ENCODE measurements at places on chromosomes 3 and 15.

- no peak for DNase-seq
These were observed 63.9 kb downstream of the NR2E3 start for GRCh38 chr15:71874245-71874644.

DNA sequence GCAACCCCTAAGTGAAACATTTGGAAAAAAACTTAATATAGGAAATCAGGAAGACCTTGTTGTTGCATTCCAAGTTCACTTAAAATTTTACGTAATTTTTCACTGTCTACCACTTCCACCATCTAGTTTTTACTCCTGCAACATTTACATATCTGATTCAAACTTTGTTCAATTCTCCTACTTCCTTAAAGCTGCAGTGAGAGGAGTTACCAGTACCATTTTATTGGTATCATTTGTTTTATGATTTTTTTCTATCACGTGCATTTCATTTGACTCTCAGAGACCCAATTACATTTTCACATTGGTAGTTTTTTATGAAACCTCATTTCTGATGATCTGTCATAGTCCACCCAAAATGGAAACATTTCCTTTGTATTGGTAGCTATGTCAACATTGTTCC, 284.9 kb upstream of the MDFIC2 start:
- no peak for DNase-seq

DNA sequence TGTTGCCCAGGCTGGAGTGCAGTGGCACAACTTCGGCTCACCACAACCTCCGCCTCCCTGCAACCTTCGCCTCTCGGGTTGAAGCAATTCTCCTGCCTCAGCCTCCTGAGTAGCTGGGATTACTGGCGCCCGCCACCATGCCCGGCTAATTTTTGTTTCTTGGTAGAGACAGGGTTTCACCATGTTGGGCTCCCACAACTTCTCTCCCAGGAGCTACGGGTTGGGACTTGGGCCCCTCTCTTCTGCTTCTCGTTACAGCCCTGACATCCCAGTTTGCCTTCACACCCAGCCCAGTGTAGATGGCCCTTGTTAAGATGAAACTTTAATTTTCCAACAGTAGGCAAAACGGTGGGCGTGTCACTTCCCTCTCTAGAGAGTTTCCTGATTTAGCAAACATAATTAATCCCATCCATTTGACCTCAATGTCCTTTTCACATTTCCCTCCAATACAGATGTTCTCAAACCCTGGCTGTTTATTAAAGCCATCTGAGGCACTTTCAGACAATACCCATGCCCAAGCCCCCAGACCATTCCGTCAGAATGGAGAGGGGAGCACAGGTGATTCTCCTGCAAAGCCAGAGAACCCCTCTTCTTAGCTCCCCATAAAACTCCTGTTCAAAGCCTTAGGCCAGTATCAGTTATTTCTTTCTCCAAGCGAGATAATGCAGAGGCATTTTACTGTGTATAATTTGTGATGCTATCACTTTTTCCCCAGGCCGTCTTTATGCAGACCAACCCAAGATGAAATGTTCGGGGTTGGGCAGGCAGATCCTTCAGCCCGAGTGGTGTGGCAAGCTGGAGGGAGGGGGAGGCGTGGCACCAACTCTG, 245.7 kb downstream of the XXYLT1 start:
- DNase-seq = no peak

DNA sequence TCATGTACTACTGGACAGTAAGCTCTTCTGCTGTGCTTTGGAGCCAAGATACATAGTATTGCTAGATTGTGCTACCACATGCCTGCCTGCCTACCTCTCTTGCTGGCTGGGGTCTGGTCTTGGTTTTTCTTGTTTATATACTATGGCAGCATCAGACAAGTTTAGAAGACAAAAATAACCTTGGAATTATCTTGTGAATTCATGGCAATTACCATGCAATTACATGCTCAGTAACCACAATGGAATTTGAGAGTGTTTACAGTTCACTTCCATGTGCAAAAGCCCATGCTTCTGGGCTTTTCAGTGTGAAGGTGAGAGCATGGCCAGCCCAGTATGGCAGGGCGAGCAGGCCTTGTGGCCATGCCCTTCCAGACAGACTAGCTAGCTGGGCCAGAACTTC, 48.0 kb upstream of the C15orf61 start:
- no peak for DNase-seq

DNA sequence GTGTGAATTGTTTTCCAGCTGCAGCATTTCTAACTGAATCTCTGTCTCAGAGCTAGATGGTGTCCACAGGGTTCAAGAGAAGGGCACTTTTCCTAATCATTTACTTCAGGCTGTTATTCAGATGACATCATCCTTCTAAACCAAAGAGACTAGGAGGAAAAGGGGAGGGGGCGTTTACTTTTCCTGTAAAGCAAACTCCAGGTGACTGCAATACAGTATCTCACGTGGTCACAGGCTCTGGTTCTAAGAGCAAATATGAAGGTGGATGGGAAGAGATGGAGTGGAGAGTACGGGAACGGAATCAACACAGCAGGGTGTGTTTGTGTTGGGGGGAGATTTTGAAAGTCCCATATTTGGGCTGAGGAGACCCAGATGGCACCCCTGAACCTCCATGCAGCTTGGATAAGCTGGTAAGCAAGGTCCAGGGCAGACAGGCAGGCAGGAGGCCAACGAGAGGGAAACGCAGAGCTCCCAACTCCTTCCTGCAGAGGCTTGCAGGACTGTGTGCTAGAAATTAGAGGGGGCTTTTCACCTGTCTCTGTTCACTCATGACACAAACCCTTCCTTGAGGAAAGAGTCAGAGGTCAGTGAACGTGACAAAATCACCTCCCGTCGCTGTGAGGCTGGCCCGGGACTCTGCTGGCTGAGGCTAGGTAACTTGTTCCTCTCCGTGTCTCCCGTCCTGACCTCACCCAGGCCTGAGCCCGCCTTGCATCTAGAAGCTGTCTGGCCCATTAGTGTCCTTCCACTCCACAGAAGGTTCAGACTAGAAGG, 151.2 kb downstream of the OPA1 start:
- no peak for DNase-seq

GRCh38 chr3:129248286-129248979, 973 bp upstream of the COPG1 start:
- DNase-seq = no peak

DNA sequence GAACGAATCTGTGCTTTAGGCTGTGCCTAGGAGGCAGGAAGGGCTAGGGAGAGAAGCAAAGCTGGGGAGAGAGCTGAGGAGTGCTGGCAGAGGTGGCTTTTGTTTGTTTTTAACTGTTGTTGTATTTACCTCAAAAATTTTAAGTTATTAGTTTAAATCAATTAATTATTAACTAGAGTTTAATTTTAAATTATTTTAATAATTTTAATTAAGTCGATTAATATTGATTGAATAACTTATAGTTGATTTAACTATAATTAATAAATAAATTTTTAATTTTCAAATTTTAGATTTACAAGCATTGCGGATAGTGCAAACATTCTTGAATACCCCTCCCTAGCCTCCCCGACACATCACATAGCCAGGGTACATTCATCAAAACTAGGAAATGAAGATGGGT, 30.6 kb downstream of the KLF15 start:
- DNase-seq = no peak

DNA sequence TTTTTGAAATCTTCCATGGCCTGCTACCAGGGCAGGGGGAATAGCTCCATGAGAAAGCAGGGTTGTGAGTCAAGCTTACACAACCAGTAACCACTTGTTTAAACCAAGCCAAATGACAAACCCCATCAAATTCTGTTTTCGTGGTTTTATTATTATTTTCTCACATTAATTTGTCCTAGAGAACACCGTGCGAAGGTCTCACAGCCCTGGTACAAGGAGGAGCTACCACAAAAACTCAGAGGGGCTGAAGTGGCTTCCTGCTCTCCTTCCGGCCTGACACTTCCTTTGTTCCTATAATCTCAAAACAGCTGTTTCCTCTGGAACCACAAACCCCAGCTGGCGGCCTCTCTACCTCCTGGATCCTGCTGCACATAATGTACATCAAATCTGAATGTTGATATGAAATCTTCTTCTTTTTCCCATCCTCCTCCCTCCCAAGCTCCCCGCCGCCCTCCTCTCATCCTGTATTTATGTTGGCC, 375.9 kb downstream of the MCTP2 start:
- no peak for DNase-seq

DNA sequence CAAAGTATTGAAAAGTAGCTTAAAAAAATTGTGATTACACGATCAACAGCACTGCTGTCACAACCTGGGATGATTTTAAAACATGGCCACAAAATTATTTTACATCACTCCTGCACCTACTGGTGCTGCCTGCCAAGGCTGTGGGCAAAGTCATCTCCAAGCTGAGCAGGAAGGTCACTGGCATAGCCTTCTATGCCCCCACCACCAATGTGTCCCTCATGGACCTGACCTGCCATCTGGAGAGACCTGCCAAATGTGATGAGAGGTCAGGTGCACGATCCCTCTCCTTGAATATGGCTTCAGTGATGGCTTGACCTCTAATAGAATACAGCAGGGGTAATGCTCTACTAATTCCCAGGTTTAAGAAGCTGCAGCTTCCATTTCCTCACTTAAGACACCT, 57.8 kb downstream of the PIK3CB start:
- DNase-seq = no peak

DNA sequence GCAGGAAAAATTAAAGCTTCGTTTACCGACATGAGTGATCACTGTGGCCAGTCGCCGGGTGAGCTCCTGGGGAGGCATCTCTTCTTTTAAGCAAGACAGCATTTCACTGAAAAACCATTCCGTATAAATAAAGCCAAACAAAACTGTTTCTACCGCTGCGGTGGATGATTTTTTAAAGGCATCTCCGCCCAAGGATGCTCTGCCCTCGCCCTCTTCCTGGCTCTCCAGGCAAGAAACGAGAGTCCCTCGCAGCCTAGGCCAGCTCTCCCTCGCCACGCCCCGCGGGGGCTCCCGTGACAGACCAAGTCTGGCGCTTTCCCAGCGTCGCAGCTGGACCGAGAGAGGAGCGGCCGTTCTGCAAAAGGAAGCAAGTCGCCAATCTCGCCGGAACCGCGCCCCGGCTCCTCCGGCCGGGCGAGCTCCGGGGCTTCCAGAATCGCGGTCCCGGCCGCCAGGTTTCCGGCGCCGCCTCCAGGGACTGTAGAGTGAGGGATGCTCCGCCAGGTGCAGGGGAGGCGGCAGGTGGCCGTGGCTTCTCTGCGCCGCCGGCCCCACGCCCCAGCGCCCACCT, 458 bp downstream of the MCF2L2 start:
- no peak for DNase-seq

GRCh38 chr3:98823791-98824190, 60.7 kb downstream of the ST3GAL6 start:
- DNase-seq = no peak

DNA sequence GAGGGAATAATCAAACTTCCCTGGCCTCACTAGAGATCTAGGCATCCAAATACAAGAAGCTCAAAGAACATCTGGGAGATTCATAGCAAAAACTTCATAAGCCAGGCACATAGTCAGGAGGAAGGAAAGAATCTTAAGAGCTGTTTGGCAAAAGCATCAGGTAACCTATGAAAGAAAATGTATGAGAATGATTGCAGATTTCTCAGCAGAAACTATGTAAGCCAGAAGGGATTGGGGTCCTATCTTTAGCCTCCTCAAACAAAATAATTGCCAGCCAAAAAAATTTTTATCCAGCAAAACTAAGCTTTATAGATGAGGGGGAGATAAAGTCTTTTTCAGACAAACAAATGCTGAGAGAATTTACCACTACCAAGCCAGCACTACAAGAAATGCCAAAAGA, 1036.3 kb downstream of the TBL1XR1 start:
- no peak for DNase-seq

DNA sequence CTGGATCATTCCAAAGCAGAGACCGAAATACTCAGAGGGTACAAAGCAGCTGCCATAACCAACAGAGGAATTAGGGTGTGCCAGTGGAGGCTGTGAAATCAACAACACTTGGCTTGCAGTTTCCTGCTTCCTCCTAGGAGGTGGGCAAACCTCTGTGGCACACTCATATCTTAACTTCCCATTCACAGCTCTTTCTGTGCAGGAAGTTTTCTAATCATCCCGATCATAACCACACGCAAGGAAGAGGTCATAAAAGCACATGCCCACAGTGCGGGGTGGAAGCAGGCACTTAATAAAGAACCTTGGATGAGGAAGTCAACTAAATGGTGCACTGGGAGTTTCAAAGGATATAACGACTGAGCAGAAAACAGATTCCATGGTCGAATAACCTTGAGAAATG, 5.1 kb downstream of the SCAMP2 start:
- no peak for DNase-seq

DNA sequence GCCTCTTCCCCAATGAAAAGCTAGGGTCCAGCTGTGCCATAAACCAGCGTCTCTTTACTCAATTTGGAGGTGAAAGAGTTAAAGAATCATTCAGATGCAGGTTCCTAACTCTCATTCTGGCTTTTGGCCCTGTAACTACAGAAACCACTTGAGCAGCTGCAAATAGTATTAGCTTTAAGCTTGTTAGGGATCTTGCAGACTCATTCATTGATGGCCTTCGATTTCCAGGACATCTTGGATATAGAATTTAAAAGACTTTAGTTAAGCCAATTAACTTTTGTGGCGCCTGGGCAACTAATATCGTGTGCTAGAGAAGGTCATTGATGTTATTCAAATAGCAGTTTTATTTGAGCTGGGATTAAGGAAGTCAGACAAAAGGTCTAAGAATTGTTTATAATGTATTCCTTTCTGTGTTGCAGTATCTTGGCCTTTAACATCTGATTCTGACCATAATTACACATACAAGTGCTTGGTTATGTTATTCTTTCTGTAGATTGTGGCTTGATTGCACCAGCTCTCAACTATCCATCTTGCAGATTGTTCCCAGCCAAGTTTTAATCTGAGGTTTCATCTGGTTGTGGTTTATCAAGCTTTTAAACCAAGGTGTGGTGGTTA, 185.3 kb downstream of the CACNA2D3 start:
- DNase-seq = no peak

DNA sequence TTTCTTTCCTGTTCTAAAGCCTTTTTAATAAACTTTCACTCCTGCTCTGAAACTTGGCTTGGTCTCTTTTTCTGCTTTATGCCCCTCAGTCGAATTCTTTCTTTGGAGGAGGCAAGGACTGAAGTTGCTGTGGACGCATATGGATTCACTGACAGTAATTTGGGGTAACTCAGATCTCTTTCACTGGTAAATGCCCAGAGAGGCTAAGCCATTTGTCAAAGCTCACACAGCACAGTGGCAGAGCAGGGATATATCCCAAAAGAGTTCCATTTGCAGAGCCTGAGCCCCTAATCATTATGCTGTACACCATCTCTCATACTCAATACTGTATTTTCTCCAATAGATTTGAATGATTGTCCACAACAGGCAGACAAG, 72.3 kb upstream of the GALNT15 start:
- DNase-seq = no peak

GRCh38 chr3:139928708-139929505, 6.1 kb upstream of the CLSTN2 start:
- no peak for DNase-seq

- DNase-seq = no peak
These were observed 1105.9 kb downstream of the NAALADL2 start for GRCh38 chr3:175965036-175965435.

DNA sequence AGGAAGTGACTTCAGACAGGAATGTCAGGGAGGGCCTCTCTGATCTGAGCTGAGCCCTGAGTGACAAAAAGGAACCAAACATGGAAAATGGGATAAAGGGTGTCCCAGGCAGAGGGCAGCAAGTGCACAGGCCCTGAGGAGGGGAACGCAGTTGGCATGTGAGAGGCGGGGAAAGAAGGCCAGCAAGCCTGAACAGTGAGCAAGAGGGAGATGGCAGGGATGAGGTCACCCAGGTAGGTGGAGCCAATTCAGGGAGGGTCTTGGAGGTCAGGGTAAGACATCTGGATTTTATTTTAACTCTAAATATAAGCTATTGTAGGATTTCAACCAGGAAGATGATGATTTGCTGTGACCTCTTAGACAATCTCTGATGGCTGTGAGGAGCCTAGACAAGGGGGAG, 167.7 kb downstream of the LRTM1 start:
- DNase-seq = no peak

GRCh38 chr3:188037195-188037718, 116.7 kb upstream of the LPP start:
- no peak for DNase-seq

All from stimulated activated CD8-positive, alpha-beta memory T cell treated with anti-CD3 and anti-CD28 coated beads, Interleukin-7, amount 100 ng/mL, for 1 hour (primary cell).